Activated CD4-positive, alpha-beta T cell treated with anti-CD3 and anti-CD28 coated beads, Interleukin-2, amount 10 ng/mL, durations not matched to agents 24 days and 14 days (primary cell): ENCODE measurements at places on chromosomes 5 and 9. TPM values are rescaled to one million over a fixed set of nuclear protein-coding genes. Genes with fewer than 3 reads are reported as not detected.

CKMT2 gene
- total RNA-seq = not detected in 2 replicates

TSPAN17 gene
- total RNA-seq = 29.3 and 32.0 TPM in 2 replicates

YTHDC2 gene
- total RNA-seq = 26.0 and 26.3 TPM in 2 replicates

FOXD4L6 gene
- not detected in 2 replicates for total RNA-seq

TMEM215 gene
- not detected in 2 replicates for total RNA-seq

SLC4A9 gene
- not detected in 2 replicates for total RNA-seq

FOXD4L3 gene
- not detected in 2 replicates for total RNA-seq

DDX4 gene
- 0.19 and 0.40 TPM in 2 replicates for total RNA-seq

TOR1B gene
- 22.7 and 24.1 TPM in 2 replicates for total RNA-seq

CDKN2B gene
- 0.21 and 0.33 TPM in 2 replicates for total RNA-seq

SLC6A3 gene
- not detected in 2 replicates for total RNA-seq

CHSY3 gene
- total RNA-seq = not detected in 2 replicates

LCN15 gene
- total RNA-seq = not detected in 2 replicates

SPIN1 gene
- total RNA-seq = 29.5 and 31.4 TPM in 2 replicates

C8G gene
- 0.69 and 1.7 TPM in 2 replicates for total RNA-seq

C5orf58 gene
- total RNA-seq = not detected in 2 replicates

GRM6 gene
- not detected in 2 replicates for total RNA-seq

SLC34A3 gene
- not detected in 2 replicates for total RNA-seq

ABL1 gene
- 32.6 and 35.7 TPM in 2 replicates for total RNA-seq

IFNA2 gene
- not detected in 2 replicates for total RNA-seq

AK8 gene
- total RNA-seq = 0.33 TPM in 1 of 2 replicates, not detected in the other

HSD17B4 gene
- total RNA-seq = 52.5 and 70.4 TPM in 2 replicates

TMC1 gene
- total RNA-seq = not detected in 2 replicates
